ENCODE measurements at places on chromosomes 7 and 10.

GRCh38 chr7:90825779-90826178 lies 229.7 kb downstream of the CDK14 start:
- DNase-seq, result no peak

- no peak for DNase-seq
Measured at GRCh38 chr10:73095481-73096021, 1.1 kb downstream of the P4HA1 start.

- DNase-seq, result no peak
Measured at GRCh38 chr10:60382946-60383681, 6.6 kb downstream of the ANK3 start.

GRCh38 chr10:68924593-68924992 lies 23.5 kb downstream of the DDX50 start:
- DNase-seq, result peak; percentile 6

DNA sequence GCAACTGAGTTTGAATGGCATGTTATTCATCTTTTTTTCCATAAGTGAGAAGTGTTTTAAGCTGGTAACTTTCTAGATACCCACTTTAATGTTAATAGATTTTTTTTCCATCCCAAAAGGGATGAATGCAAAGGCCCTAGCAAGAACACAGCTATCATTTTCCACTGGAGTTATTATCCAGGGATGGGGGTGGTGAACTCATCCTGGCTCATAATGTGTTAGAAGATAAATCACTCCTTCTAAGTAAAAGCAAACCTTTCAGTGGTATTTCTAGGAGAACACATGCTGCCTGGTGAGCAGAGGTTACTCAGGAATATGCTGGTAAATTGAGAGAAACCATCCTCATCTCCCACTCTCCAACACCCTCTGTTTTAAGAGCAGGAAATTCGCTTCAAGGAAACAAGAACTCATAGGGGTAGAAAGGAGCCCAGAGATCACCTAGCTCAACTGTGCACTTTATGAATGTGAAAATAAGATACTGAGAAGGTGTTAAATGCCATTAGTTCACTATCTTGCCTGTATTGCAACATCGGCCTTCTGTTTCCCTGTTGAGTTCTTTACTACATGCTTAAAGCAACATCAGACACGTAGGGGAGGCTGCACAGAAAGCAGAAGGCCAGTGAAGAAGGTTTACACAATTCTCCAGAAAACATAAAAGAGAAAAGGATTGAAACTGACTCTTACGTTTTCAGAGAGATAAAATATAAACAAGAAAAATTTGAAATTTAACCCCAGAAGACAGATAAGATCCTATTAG lies 264.0 kb upstream of the PRKCQ start:
- DNase-seq, result no peak

DNA sequence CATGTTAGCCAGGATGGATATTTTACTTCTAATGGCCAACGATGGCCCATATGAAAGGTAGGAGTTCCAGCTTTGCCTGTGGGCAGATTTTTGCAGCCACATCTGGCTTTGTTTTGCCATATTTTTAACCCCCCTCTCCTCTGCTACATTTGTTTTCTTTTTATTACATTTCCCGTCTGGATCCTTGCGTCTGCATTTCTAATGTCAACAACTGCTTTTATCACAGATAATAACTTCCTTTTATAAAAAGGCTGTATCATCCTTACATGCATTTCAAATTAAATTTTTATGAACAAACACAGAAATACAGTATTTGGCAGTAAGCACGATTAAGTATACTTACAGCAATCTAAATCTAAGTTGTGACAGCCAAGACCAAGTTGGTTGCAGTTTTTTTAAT lies 156.0 kb downstream of the BAMBI start:
- DNase-seq, result no peak

DNA sequence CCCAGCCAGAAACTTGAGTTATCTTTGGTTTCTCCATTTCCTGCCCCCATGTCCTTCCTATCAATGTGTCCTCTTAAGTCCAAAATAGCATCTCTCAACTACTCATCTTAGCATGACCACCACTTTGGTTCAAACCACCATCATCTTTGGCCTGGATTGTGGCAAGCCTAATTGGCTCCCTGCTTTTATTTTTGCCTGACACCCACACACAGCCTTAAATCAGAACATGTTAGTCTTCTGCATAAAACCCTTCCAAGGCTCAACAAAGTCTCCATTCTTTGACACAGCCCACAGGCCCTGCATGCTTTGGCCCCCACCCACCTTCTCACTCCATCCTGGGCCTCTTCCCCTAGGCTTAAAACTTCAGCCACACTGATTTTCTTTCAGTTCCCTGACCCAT lies 2.0 kb upstream of the TSPAN14 start:
- DNase-seq, result no peak

- no peak for DNase-seq
Measured at GRCh38 chr10:67088036-67088435, 162.2 kb downstream of the LRRTM3 start.

- no peak for DNase-seq
Measured at GRCh38 chr10:80132299-80133139, at the start of gene PLAC9. PLAC9 (plus strand) TSS chr10:80132730; CDS start chr10:80132763, 33 bp downstream.

GRCh38 chr7:90520484-90520883 lies 51.0 kb downstream of the PTTG1IP2 start:
- no peak for DNase-seq

DNA sequence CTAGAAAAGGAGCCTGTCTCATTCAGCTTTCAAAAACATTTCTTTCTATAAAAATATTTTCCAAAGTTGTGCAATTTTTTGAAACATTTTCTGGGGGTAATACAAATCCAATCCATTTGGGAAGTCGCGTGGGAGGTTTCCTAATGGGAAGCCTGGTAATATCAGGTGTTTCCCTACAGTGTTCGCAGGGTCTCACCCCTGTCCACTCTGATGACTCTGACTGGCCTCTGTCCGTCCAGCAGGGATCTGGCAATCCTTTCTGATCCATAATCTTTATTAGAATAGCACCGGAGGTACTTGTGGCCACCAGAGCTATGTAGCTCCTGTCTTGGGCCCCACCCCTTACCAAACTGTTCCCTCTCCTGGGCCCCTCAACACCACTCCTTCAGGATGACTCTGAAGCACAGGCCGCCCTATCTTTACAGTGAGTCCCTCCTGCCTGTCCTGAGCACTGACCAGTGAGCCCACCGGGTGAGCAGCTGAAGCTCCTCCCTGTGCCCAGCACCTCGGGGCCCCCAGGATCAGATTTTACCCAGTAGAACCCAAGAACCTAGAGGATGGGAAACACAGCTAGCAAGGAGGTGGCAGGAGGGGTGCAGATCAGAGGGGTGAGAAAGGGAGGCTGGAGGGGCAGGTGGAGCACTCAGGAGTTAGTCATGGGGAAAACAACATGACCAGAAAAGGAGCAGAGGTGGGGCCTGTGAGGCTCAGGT lies 84.8 kb downstream of the PTPRE start:
- no peak for DNase-seq

DNA sequence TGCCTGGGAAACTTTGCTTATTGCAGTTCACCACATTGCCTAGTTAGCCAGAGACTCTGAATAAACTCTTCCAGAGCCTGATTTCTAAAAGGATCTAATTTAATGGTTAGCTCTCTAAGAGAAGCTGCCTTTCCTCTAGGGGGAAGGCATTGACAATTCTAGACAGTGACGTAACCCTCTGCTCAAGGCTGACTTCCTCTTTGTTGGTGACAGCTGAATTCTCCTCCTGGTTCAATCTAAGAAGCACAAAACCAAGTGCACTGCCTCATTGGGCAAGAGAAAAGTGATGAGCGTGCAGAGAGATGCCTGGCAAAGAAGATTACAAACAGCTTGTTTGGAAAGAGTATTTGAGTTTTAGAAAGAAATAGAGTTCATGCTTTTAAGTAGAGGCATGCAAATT lies 102.7 kb downstream of the MACC1 start:
- DNase-seq, result no peak

DNA sequence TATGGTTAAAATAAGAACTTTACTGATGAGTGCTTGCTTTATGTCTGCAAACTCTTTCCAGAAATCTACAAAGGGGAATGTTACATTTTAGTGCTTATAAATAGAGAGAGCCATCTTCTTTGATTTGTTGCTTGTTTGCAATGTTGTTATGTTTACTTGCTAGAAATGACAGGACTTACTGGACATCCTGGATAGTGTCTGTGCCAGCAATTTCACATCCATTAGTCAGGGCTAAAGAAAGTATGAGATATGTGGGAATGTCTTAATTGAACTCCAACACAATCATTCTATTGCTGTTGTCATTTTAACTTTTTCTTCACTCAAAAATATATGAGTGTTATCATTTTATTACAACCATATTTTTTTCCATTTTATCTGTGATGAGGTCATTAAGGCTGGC lies 453.2 kb downstream of the TNS3 start:
- DNase-seq, result no peak

- no peak for DNase-seq
Measured at GRCh38 chr10:4771554-4772201, 54.3 kb upstream of the AKR1E2 start.

DNA sequence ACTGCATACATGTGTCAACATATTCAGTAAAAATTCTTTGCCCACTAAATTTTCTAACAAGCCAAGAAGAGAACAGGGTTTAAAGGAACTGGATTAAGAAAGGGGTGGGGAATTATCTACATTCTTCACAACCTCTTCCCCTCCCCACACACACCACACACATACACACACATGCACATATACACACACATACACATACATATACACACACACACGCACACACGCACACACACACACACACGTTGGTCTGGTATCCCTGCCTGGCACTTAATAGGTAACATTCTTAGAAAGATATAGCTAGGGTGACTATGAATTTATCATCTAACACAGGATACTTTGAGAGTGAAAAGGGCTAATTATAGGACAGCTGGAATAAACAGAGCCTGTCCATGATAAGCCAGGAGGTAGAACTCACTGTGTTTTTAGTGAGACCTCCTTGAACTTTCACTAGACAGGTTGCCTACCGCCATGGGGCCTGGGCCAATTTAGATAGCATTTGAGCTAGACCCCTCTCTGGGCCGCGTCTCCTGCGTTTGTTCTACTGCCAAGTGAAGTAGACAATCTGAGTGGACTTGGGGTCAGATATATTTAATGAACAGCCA lies 33.1 kb upstream of the EPC1 start:
- DNase-seq, result no peak

- DNase-seq, result no peak
Measured at GRCh38 chr10:91797048-91797690, 1.1 kb upstream of the TNKS2 start.

GRCh38 chr7:66627881-66628360 lies 760 bp upstream of the KCTD7 start:
- no peak for DNase-seq

DNA sequence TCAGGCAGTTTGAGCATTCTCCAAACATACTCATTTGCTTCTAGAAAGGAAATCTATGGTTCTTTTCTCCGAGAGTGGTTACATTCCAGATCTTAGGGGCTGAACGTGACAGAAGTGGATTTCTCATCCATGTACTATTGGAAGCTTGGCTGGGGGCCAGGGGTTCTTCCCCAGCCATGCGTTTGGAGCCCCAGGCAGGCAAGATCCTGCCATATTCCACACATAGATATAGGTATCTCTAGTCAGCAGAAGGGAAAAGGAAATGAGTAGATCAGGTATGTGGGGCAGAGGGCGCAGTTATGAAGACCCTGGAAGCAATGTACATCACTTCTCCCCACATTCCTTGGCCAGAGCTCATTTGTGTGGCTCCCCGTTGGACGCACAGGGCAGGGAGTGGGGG lies 299.8 kb downstream of the CCDC3 start:
- no peak for DNase-seq

- DNase-seq, result no peak
Measured at GRCh38 chr10:107544706-107545520, 380.4 kb upstream of the SORCS1 start.

DNA sequence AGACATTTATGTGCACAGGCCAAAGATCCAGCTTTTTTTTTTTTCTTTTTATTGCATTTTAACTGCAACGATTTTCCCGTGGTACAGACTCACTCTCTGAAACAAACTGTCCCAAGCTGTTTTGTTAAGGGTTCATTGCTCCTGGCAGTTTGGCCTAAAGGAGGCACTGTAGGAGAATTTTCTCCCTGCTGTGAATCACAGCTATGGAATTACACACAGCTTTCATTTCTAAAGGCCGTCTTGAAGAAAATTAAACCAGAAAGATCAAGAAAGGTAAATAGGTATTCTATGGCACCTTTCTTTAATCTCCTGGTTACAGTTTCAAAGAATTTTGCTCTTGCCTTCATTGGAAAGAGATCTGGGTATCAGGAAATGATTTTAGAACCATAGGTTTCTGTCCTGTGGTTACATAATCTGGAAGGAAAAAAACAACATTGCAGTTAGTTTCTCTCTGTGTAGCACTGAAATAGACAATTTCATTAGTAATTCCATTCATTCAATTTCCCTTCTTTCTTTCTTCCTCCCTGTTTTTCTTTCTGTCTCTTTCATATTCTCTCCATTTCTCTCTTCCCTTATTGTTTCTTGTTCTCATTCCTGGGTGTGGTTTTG lies 51.2 kb downstream of the PDK4 start:
- DNase-seq, result no peak

DNA sequence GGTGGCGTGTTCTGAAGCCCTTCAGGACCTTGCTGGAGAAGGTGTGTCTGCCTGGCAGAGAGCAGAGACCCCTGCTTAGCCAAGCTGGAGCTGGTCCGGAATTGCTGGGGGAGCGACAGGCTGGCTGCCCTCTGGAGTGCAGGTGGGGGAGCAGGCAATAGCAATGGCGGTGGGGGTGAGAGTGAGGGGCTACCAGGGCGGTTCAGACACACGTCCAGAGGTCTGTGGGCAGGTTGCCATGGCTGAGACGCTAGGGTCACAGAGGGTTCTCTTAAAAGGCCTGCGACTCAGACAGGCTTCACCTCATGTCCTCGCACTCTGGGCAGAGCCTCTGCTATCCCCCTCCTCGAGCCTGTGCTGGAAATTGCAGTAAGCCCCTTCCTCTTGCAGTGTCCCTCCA lies 329.0 kb upstream of the C7orf33 start:
- no peak for DNase-seq

Measured in frontal cortex (tissue), 4 donors.